ENCODE measurements at places on chromosomes 7 and 10. TPM values are rescaled to one million over a fixed set of nuclear protein-coding genes. Genes with fewer than 3 reads are reported as not detected.

NPY gene
- not detected for total RNA-seq

LGI1 gene
- total RNA-seq = not detected

TRRAP gene
- total RNA-seq = 23.5 TPM

LIPK gene
- not detected for total RNA-seq

TDRD1 gene
- not detected for total RNA-seq

KIF5B gene
- 136 TPM for total RNA-seq

GIMAP1 gene
- total RNA-seq = 14.4 TPM

C7orf33 gene
- total RNA-seq = not detected

HOXA5 gene
- 13.6 TPM for total RNA-seq

ADCYAP1R1 gene
- 0.19 TPM for total RNA-seq

DYNC1I1 gene
- total RNA-seq = 3.3 TPM

YWHAG gene
- 211 TPM for total RNA-seq

SKIDA1 gene
- 0.67 TPM for total RNA-seq

SLC26A4 gene
- total RNA-seq = 4.9 TPM

CDH23 gene
- under 0.01 TPM for total RNA-seq

SERPINE1 gene
- 2,259 TPM for total RNA-seq

CNTNAP2 gene
- not detected for total RNA-seq

ADARB2 gene
- not detected for total RNA-seq

TMEM196 gene
- total RNA-seq = not detected

RPEL1 gene
- 0.33 TPM for total RNA-seq

THSD7A gene
- 36.6 TPM for total RNA-seq

ACSM6 gene
- not detected for total RNA-seq

SUV39H2 gene
- 21.3 TPM for total RNA-seq

LEP gene
- total RNA-seq = not detected

AKR1C4 gene
- total RNA-seq = not detected

TLX1 gene
- not detected for total RNA-seq

PDZD8 gene
- 33.3 TPM for total RNA-seq

C10orf105 gene
- total RNA-seq = under 0.01 TPM

C10orf53 gene
- total RNA-seq = not detected

CALHM3 gene
- total RNA-seq = not detected

GHRHR gene
- total RNA-seq = not detected

RELN gene
- total RNA-seq = 59.3 TPM

ICA1 gene
- 52.3 TPM for total RNA-seq

HOXA4 gene
- total RNA-seq = 1.6 TPM

PODXL gene
- 167 TPM for total RNA-seq

ARMC10 gene
- 32.7 TPM for total RNA-seq

NUTM2E gene
- total RNA-seq = 0.38 TPM

VWDE gene
- total RNA-seq = not detected

CHPF2 gene
- total RNA-seq = 91.5 TPM

IGF2BP3 gene
- total RNA-seq = 128 TPM

ACBD7 gene
- 0.65 TPM for total RNA-seq

IFIT1B gene
- not detected for total RNA-seq

CDC14C gene
- not detected for total RNA-seq

KDM7A gene
- total RNA-seq = 8.1 TPM

OR2A1 gene
- not detected for total RNA-seq

DPP6 gene
- not detected for total RNA-seq

TAS2R41 gene
- total RNA-seq = not detected

NAT16 gene
- not detected for total RNA-seq

OR2A42 gene
- total RNA-seq = not detected

EPO gene
- total RNA-seq = not detected

TMEM229A gene
- total RNA-seq = not detected

OR13A1 gene
- not detected for total RNA-seq

GRID1 gene
- not detected for total RNA-seq

VIPR2 gene
- not detected for total RNA-seq

ELN gene
- 22.5 TPM for total RNA-seq

SSC4D gene
- 0.38 TPM for total RNA-seq
